ENCODE measurements at places on chromosomes 3 and 15.
A peak's percentile ranks its signal among the peaks of the same experiment; 100 is the strongest.

DNA sequence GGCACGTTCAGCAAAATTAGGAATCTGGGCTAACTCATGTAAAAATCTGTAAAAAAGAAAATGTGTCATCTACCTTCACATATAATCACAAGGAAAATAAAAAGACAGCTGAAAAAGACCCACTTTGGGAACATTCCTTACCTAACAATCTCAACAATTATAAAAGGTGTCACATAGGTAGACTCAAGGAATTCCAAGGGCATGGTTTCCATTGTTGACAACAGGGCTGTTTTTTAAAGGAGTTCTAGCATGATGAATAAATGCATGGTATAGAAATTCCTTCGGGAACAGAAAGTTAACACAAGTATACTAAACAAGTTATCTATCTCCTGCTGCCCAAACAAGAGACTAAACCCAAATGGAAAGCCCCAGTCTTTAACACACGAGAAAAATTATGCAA is 184.2 kb downstream of the GREM1 start:
- no peak for DNase-seq

- DNase-seq: no peak
Measured at GRCh38 chr3:67064105-67064504, 66.0 kb downstream of the KBTBD8 start.

- DNase-seq: no peak
Measured at GRCh38 chr15:66110864-66111263, 142.7 kb downstream of the MEGF11 start.

DNA sequence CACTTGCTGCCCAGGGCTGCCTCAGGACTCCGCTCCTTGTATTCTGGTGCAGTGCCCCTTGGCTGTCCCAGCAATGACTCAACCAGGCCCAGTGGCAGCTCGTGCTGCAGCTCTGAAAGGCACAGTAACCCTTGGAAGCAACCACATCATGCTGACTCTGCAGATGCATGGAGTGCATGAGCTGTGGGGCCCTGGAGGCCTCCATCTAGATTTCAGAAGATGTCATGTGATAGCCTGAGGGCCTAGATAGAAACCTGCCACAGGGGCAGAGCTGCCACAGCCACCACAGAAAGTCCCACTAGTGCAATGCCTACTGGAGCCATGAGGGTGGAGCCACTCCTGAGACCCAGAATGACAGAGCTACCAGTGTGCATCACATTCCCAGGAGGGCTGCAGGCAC is 117.1 kb upstream of the SMAD3 start:
- DNase-seq: peak; percentile 46

DNA sequence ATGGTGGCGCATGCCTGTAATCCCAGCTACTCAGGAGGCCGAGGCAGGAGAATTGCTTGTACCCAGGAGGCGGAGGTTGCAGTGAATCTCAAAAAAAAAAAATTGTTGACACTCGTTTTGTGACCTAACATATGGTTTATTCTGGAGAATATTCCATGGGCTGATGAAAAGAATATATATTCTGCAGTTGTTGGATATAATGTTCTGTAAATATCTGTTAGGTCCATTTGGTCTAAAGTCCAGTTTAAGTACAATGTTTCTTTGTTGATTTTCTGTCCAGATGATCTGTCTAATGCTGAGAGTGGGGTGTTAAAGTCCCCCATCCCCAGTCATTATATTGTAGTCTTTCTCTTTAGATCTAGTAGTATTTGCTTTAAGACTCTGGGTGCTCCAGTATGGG is 15.6 kb downstream of the IL20RB start:
- no peak for DNase-seq

DNA sequence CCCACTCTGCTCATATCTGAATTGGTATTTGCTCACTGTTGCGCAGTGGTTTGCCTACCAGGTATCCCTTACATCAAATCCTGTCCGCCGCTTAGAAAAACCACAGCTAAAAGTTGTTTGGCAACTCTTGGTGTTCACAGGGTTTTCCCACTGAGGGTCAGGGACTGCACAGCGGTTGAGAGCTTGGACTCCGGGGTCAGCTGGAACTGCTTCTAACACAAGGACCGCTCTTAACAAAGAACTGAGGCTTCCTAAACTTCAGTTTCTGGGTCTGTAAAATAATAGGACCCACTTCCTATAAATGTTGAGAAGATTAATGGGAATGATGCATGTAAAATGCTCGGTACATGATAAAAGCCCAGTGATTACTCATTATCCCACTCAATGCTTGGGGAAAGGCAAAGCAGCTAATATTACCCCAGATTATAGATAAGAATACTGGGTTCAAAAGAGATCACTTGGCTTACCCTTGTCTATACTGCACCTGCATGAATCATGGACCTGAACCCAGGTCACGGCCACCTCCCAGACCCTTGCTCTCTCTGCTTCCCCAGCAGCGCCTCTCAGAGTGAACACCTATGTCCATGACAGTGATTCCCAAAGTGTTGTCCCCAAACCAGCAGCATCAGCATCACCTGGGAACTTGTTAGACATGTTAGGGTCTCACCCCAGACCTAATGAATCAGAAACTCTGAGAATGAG is 36.1 kb downstream of the LIPC start:
- DNase-seq: no peak

GRCh38 chr3:133984975-133985374 is 44.8 kb downstream of the SLCO2A1 start:
- DNase-seq: peak; percentile 70

- no peak for DNase-seq
Measured at GRCh38 chr3:120475722-120476377, 25.1 kb upstream of the FSTL1 start.
